ENCODE measurements at places on chromosomes 3 and 15. TPM values are rescaled to one million over a fixed set of nuclear protein-coding genes. Genes with fewer than 3 reads are reported as not detected.

GRCh38 chr3:138941259-138941885 is 5.6 kb downstream of the FOXL2 start:
- DNase-seq, result no peak

GRCh38 chr15:31573759-31574158 is 247.1 kb downstream of the KLF13 start:
- no peak for DNase-seq

DNA sequence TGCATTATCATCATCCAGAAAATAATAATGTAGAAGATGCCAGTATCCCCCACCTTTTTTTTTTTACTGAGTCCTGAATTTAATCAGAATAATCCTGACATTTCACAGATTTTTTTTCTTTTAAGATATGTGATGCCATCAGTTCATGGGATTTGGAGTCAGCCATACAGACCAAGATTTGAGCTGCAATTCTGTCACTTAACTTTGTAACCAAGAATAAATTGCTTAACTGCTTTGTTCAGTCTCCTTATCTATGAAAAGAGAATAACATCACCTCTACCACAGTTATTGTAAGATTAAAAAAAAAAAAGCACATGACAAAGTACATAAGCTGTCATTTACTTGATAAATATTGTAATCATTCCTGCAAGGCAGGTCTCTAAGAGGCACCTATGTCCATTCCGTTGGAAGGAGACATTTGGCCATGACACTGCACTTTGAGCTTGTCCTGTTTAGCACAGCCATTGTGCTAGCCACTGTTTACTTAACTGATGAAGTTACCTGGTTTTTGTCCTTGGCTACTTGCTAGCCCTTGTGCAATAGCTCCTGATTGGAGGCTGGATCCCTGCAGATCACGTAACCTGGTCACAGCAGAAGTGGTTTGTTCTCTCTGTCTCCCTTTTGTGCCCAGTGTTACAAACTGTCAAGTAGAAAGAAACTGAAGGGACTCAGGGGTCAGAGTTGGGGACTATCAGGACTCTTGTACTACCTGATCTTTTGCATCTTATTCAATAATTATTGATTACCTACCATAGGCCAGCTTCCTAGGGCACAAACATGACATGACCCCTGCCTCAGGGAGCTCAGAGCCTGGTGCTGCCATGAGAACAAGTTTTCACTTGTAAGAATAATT is 306.0 kb downstream of the WDR72 start:
- DNase-seq, result no peak

DNA sequence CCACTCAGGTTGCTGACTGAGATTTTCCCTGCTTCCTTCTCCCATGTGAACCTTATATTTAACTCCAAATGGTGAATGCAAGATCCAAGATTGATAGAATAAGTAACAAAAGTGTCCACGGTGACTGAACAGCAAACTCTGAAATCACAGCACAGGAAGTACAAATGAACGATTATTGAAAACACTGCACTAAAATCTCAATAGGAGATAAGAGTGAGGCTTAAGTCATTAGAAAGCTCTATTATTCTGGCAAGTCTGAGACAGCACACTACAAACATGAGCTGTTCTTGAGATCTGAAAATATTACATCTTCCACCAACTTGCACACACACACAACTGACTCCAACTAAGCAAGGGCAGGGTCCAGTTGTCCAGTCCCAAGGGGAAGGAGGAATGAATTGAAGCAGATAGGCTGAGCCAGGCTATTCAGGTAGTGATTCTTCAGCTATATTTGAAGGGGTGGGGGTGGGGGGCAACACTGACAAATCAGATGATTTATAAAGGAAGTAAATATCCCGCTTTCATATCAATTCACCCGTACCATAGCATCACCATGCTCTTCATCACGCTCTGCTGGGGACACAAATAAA is 2.9 kb downstream of the ZNF385D start:
- no peak for DNase-seq

DNA sequence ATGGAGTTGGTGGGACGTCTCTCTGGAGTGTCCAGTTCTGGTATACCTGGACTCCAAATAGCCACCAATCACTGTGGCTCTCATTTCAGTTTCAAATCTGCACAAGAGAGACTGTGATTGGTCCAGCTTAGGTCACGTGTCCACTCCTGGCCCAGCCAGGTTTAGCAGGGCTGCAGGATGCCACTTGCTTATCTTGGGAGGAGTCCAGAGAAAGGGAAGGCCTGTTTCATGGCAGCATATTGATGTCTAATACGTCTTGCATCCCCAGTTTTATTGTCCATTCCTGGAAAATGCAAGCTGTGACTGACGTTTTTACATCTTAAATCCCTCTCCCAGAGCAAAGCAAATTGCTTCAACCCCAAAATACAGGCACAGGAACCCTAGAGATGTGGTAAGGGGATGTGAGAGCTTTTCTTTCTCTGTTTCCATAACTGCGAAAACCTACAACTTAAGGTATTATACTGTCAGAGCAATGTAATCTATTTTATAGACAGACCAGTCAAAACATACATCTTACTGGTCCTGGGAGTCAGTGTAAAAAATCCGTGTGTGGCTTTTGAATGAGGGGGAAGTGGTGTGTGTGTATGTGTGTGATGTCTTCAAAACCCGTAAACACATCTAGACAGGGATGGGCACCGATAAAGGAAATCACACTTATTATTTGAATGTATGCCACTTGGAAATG is 274.4 kb downstream of the TLE3 start:
- no peak for DNase-seq

DNA sequence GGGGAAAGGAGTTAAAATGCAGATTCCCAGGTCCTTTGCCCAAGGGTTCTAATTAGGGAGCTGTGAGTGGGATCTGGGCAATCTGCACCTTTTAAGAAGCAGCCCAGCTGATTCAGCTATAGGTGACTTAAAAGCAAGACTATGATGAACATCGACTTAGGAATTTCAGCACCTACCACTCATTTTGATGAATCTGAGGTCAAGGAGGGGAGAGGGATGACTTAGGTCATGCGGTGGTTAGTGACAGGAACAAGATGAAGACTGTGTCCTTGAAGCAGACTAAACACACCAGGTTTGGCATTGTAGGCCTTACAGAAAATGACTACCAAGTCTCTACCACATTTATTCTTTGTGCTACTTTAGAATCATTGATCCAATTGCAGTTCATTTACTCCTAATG is 196.3 kb downstream of the DTWD1 start:
- DNase-seq, result no peak

DNA sequence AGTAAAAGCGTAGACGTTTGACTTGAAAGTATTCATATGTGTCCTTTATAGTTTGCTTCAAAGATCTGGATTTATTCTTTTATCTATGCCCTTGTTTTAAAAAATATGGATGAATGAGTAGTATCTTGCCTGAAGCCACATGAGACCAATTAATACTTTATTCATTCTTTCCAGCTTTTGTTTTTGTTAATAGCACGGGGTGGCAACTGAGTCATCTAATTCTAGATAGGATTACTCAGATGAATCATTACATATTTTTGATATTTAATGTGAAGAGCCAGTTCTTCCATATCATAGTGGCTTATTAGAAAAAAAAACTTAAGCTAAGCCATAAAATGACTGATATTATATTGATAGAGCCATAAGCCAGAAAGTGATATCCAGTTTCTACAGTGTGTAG is 121.9 kb downstream of the BBX start:
- DNase-seq, result no peak

DNA sequence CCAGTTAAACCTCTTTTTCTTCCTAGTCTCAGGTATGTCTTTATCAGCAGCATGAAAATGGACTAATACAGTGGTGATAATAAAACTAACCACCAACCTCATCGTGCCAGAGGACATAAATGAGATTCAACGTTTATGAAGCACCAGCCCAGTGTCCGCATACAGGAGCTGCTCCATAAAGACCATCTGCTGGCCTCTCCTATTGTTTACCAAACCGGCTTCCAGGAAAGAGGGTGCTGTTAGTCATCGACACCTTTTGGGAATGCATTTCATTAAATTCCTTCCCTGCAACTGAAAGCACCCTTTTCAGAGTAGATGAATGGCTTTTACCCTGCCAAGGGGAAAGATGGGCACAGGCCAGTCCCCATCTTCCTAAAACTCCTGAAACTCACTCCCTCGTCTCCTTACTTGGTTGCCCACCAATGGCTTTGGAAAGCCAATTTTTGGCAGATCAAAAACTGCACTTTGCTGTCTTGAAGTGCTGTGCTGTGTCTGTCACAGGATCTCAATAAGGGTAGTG is 122.1 kb downstream of the AQP9 start:
- no peak for DNase-seq

GRCh38 chr15:74837482-74838136 is 5.3 kb downstream of the ULK3 start:
- no peak for DNase-seq

GRCh38 chr15:63018639-63019038 is 23.9 kb upstream of the TPM1 start:
- DNase-seq, result no peak

- DNase-seq, result no peak
These were observed 5.0 kb upstream of the UBE2E1 start for GRCh38 chr3:23800731-23801130.

Gene CPEB1
- total RNA-seq, result 6.4 TPM

Gene RBPMS2
- 3.3 TPM for total RNA-seq

Gene RPL15
- total RNA-seq, result 2,210 TPM

Data from thyroid gland (tissue), 4 donors.